ENCODE measurements at places on chromosomes 1 and 21.
A peak's percentile ranks its signal among the peaks of the same experiment; 100 is the strongest.

DNA sequence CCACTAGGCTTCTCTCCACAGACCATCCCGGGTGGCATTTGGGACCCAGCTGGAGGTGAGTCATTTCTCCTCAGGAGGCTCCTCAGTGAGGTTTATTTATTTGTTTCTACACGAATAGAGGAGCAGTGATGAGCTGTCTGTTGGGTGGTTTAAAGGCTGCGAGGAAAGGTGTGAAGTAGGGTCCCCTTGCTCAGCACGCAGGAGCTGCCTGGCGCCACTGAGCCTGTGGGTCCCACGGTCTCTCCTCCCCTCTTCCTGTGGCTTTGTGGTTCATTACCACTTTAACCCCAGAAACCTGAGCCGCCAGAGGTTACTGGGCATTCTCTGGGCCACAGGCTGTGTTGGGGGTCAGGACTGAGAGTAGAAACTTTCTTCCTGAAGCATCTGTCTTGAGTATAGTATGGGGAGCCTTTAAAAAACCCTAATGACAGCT is 39.9 kb downstream of the IL6R start:
- no peak for DNase-seq

DNA sequence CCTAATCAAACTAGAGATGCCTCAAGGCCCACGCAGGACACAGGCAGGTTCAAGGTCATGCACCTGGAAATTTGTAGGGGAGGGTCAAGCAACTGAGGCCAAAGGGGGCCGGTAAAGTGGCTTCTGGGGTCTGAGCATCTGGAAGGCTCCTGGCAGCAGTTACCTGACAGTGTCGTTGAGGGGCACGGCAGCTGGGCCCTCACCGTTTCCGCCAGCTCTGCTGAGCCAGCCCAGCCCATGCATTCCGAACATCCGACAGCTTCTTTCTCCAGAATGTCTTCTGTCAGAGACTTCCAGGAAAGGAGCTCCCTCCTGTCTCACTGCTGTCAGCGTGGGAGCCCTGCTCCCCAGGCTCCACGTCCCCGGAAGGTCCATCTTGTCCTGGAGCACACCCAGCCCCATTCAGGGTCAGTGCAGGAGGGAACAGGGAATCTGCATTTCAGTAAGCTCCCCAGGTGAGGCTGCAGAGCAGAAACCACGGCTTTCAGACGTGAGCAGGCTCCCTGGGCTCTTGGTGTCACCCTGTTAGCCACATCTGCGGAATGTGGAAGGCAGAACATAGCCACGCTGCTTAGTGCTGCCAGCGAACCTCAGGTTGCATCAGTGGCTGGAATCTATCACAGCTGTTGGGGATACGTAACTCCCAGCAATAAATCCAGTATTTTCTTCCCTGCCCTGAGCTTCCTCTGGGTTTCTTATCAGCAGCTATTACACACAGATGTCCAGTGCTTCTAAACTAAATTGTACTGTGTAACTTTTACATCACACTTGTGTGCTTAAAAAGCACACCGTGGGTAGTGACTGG is 36.3 kb upstream of the FAM3B start:
- peak; percentile 43 for DNase-seq

GRCh38 chr1:206935491-206936067 is 10.7 kb downstream of the PIGR start:
- no peak for DNase-seq

- DNase-seq, result peak; percentile 7
Observed at GRCh38 chr1:61839679-61840078, 97.4 kb downstream of the PATJ start.

DNA sequence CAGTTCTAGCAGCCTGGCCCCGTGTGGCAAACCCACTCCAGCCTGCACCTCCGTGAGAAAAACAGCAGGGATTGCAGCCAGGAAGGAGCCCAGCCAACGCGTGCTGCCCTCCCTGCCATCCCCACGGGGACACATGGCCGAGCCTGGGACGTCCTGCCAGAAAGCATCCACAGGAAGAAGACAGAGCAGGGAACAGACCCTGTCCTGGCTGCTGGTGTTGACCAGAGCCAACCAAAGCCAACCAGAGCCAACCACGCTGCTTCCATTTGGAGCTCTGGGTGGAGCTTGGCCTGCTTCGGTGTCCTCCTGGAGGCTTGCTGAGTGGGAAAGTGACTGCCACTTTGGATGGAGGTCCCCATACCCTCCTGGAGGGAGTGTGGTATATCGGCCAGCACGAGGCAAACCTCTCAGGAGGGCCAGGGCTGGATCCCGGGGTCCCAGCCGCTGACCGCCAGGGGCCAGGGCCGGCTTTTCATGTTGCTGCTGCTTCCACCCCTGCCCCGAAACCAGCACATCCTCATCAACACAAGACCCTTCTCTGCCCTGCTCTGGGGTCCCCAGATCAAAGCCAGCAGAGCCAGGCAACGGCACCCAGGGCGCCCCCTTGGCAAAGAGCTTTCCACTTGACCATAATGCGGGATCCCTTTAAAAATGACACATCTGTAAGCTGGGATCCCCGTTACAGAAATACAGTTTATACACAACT is 80.6 kb upstream of the ARHGEF16 start:
- DNase-seq, result no peak

DNA sequence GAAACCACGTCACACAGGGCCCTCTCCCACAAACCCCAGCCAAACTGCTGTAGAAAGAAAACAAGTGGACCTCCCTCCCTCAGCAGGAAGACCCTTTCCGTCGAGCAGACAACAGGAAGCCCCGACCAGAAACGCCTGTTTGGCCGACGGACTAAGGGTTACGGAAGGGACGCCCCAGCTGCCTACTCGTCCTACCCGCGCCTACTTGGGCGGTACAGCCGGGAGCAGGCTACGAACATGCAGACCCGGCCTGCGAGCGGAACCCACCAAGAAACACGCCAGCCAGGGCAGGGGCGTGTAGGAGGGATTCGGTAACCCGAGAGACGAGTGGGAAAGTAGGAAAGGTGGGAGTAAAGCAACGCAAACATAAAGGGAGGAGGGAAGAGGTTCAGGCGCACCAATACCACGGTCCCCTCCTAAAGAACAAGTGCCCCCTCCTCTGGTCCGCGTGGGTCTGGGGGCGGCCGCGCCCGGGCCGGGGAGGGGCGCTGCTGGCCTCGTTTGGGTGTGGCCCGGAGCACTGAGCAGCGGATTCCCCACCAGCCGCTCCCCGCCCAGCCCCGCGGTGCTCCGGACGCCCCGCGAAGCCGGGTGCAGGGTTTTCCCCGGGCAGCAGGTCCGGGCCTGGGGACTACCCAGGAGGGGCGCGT is 450 bp downstream of the S100A10 start:
- no peak for DNase-seq

DNA sequence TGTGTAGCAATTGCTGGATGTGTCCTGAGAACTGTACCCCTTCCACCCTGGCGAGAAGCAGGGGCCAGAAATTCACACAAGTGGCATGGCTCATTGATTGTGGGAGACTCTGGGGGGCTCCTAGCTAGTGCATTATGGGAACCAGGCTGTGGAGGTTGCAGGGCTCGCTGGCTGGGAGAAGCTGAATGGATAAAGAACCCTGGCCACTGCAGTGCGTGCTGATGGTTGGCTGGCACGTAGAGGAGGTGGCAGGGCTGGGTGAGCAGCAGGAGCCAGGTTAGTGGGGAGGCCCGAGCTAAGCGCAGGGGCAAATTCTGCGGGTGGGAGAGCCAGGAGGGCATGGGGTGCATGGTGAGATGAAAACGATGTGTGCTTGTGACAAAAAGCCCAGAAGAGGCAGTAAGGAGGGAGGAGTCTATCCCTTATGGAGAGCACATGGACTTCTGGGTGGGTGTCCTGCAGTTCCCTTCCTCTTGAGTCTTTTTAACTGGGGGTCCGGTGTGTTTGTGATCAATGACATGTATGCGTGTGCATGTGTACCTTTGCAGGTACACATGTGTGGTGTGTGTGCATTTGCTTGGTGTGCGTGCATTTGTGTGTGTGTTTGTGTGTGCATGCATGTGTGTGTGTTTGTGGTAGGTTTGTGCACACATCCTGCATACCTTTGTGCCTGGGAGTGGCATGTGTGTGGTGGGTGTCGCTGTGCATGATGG is 3.6 kb downstream of the GUK1 start:
- no peak for DNase-seq

GRCh38 chr1:27602462-27603308 is 1.3 kb downstream of the AHDC1 start:
- DNase-seq, result no peak

- DNase-seq, result no peak
Observed at GRCh38 chr1:21724098-21724497, 54.9 kb upstream of the RAP1GAP start.

GRCh38 chr1:189084811-189085210 is 1392.9 kb downstream of the BRINP3 start:
- DNase-seq, result no peak

GRCh38 chr1:200751717-200752116 is 13.0 kb downstream of the CAMSAP2 start:
- no peak for DNase-seq

GRCh38 chr21:41786509-41786987 is 19.7 kb upstream of the RIPK4 start:
- peak; percentile 42 for DNase-seq

GRCh38 chr1:21881250-21881649 is 55.9 kb downstream of the HSPG2 start:
- no peak for DNase-seq

DNA sequence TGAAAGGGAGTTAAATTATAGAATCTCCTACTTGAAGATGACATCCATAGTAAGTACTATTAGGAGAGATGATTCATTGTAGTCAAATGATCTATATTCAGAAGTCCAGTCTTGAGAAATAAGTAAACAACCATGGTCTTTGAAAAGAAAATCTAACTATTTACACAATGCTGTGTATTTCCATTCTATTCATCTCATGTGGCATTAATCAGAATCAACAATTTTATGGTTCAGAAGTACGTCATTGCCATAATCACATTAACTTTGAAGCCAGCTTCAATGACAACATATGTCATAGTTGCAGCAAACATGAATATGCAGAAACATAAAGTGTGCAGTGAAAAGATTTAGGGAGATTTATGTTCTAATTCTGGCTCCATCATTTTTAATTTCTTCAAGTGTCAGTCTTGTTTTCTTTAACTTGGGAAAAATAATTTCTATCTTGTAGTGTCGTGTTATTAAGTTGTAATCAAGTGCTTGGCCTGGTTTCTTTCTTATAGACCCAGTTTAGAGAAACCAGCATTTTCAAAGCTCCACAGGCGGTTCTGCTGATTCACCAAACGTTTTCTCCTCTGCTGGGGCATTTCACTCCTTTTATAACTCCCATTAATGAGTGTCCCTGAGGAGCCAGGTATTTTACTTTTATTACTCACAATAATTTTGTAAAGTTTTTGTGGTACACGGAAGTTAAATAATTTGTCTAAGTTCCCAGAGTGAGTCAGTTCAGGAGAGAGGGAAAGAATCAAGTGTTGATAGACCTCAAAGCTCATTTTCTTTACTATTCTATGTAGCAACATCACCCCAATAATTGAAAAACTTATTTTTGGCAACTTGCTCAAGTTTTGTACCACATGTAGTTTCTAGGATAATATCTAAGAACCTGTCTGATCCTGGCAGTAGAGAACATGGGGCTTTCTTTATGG is 35.9 kb upstream of the PTGS2 start:
- peak; percentile 20 for DNase-seq

DNA sequence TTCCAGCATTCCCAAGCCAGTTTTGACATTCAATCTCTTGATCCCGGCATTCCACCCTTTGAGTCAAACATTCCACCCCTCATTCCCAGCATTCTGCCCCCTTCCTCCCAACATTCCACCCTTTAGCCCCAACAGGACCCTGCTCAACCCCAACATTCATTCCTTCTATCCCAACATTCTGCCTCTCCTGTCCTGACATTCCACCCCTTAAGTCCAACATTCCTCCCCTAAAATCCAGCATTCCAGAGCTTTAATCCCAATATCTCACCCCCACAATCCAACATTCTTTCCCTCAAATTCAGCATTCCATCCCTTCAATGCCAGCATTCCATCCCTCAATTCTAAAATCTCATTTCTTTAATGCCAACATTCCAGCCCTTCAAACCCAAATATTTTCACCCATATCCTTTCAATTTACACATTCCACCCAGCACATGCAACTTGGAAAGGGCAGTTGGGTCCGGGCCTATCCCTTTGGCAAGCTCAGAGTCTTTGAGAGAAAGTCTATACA is 22.9 kb downstream of the DDX20 start:
- DNase-seq, result no peak

GRCh38 chr1:81695741-81696140 is 105.0 kb upstream of the ADGRL2 start:
- no peak for DNase-seq

DNA sequence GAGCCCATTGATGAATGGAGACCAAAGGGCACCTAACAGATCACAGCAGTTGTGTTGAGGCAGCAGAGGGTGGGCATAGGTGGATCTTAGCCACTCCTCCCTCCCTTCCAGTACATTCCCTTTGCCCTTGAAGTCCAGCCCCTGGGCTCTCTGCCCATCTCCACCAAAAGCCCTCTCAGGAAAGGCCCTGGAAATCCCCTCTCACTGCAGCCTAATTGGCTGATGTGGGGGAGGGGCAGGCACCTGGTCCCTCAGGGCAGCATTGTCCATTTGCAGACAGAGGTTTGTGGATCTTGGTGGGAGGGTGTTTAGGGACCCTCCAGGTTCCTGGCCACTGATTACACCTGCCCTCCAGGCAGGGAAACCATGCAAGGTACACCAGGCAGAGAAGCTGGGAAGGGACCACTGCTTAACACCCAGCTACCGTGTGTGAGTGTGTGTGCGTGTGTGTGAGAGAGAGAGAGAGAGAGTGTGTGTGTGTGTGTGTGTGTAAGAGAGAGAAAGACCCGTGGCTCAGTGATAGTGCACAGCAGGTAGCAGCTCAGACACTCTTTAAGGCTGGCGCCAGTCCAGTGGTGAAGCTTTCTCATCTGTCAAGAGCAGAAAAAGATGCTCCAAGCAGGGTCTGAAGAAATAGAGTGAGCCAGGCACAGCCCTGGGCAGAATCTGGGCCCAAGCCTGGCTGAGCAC is 71.1 kb downstream of the MATN1 start:
- DNase-seq, result no peak

DNA sequence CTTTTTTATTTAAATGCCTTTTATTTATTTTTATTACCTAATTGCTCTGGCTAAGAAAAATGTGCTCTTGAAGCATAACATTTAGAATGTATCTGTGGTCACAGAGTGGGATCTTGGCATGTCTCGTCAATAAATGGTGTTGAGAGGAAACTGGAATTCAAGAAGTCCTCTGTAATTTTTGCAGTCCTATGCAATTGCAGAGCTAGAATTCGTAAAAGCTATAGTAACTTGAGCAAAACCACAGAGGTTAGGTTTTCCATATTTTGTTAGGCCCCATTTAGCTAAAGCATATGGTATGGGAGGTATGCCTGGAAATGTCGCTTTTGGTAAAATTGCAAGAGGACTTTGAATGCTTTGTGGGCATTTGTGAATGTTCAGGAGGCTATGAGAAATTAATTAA is 466.7 kb upstream of the NFIA start:
- DNase-seq, result no peak

GRCh38 chr1:1427820-1428148 is 6.7 kb upstream of the ANKRD65 start:
- DNase-seq, result no peak

DNA sequence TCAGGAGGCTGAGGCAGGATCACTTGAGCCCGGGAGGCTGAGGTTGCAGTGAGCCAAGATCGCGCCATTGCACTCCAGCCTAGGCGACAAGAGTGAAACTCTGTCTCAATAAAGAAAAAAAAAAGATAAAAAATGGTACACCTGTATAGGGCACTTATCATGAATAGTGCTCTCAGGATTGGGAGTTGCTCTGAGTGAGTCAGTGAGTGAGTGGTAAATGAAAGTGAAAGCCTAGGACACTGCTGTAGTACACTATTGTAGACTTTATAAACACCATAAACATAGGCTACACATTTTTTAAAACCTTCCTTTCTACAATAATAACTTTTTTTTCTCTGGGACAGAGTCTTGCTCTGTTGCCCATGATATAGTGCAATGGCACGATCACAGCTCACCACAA is 16.8 kb downstream of the PHTF1 start:
- DNase-seq, result no peak
